CD4-positive, alpha-beta T cell treated with Interleukin-4 for 4 hours (primary cell): ENCODE measurements at places on chromosomes 13 and 19.

DNA sequence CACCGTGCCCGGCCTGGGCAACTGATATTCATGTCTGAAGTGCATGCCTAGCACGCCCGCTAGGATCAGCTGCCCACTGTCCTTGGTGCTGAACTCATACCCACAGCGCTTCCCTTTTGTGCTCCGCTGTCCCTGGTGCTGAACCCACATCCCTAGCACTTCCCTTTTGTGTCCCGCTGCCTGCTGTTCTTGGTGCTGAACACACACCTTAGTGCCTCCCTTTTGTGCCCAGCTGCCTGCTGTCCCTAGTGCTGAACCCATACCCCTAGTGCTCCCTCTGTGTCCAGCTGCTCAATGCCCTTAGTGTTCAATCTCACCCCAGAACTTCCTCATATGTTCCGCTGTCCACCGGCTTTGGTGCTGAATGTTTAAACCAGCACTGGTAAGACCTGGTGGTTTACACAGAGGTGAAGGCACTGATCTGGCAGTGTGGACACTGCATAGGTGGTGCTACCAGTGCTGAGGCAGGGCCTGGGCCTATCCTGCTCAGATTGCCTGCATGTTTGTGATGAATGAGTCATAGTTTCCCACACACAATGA is 26.3 kb upstream of the SIGLEC11 start:
- peak; percentile 72 for DNase-seq

DNA sequence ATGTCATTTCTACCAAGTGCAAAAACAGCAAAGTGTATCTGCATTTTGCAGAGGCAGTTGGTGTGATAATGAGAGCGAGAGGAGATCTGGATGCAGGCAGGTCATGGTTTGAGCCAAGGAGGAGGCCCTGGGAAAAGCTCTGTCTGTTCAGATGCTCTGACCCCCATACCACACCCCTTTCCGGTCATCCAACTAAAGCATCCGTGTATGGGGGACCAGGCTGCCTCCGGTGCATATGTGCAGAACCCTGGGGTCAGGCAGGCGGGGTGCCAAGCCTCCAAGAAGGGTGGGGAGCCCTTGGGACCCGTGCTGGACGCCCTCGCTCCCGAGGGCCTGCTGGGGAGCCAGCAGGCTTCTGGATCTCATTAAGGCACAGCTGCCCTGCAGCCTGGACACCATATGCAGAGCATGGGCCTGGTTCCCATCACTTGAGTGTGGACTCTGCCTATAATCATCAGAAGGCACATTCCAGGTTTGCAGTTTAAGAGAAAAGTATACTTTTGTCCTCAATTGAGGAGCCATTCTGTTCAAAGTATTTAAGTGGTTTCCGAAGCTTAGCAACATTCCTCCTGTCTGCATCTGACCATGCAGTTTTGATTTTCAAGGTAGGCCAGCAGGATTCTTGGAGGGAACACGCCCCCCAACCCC is 56.1 kb downstream of the ALOX5AP start:
- DNase-seq, result no peak

GRCh38 chr13:36192166-36192565 is 22.2 kb downstream of the SOHLH2 start:
- DNase-seq, result no peak

DNA sequence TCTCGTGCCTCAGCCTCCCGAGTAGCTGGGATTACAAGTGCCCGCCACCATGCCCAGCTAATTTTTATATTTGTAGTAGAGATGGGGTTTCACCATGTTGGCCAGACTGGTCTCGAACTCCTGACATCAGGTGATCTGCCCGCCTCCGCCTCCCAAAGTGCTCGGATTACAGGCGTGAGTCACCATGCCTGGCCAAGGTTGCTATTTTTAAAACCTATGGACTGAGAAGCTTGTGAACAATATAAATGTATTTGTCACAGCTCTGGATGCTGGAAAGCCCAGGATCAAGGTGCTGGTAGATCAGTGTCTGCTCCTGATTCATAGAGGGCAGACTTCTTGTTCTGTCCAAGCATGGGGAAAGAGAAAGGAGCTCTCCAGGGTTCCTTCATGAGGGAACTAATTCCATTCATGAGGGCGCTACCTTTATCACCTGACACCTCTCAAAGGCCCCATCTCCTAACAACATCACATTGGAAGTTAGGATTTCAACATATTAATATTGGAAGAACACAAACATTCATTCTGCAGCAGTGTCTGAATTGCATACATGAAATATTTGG is 16.1 kb downstream of the CARD8 start:
- DNase-seq, result no peak

- DNase-seq, result peak; percentile 23
These were observed 846 bp upstream of the PRKACA start for GRCh38 chr19:14118165-14119051.

DNA sequence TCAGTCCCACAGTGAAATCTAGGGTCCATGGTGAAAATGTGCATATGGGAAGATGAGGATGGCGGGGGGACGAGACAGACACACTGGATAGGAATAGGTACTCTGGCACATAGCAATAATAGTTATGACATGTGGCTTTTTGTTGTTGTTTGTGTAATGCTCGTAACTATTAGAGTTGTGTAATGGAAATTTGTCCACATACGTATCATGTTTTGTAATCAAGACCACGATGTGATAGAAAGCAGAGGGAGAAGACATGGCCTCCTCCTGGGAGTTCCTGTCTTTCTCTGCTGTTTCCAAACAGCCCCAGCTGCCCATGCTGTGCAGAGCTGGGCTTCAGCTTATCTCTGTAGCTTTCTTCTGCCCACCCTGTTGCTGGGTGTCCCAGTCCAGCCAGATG is 185.3 kb upstream of the TMTC4 start:
- DNase-seq, result no peak

GRCh38 chr13:97423300-97424045 is 10.5 kb upstream of the RAP2A start:
- DNase-seq, result no peak
